ENCODE measurements at places on chromosomes 12 and 14.

GRCh38 chr12:31876568-31877424 lies 82.4 kb upstream of the RESF1 start:
- DNase-seq = no peak

- no peak for DNase-seq
These were observed at the start of gene ANO2 for GRCh38 chr12:5945071-5946008. Gene ANO2 (minus strand): TSS chr12:5945259. CDS start chr12:5945217, 42 bp downstream.

GRCh38 chr12:12749433-12749832 lies 32.3 kb downstream of the CDKN1B start:
- no peak for DNase-seq

DNA sequence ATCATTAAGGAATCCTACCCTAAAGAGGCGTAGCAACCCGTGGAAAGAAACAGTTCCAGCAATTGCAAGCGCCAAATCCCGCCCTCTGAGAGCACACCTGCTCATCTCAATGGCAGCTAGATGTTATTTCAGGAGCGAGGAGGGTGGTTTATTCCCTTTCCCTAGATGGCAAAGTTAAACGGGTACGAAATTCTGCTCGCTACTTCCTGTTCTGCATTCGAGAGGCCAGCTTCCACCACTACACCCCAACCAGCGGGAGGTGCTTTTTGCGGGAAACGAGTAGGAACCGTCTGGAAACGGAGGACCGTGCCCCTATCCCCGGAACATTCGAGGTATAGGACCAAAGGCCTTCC lies 536 bp downstream of the VPS29 start:
- peak; percentile 17 for DNase-seq

DNA sequence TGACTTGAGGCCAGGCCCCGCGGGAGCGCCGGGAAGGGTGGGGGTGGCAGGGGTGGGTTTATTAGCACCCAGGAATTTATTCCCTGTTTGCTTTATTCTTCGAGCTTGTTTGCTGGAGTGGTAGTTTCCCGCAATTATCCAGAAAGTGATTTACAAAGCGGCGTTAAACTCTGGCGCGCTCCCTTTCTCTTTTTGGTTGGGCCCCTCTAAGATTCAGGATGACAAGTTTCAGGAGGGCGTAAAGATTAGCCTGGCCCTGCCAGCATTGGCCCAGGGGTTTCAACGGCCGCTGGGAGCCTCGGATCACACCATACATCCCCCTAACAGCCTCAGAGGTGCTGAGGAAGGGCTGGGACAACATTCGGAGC lies 444 bp upstream of the NKX2-8 start:
- no peak for DNase-seq

GRCh38 chr12:5537771-5538170 lies 105.9 kb downstream of the NTF3 start:
- DNase-seq = no peak

- no peak for DNase-seq
These were observed 94.5 kb upstream of the CPM start for GRCh38 chr12:69027411-69027881.

DNA sequence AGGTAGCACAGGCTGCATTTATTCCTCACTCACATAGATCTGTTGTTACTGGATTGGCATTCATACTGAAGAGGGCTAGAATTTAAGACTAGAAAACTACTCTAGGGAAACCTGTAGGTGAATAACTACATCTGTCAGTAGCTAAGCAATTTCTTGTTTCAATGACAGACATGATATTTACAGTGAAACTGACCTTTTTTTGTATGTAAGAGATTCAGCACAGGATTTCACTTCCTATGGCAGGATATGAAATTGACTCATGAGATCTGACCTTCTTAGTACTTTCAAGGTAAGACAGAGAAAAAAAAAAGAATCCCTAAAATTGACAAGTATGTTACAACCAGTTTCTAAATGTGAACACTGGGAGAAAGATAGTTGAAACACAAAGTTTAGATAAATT lies 189.8 kb upstream of the SLC16A7 start:
- DNase-seq = no peak

DNA sequence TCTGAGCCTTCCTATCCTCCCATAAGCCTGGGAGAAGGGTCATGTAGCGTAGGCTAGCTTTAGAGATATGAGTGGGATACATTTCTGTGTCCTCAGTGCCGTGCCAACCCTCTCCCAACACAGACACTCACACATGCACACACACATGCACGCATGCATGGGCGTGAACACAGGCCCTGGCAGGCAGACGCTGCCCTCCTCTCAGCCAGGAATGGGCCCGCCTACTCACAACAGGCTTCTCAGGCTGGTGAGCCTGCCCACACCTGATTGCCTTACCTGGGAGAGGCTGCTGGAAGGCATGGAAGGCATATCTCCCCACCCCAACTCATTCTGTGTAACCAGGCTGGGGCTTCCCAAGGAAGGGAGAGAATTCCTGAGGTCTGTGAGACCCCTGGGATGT lies 12.8 kb upstream of the ACVR1B start:
- DNase-seq = no peak

DNA sequence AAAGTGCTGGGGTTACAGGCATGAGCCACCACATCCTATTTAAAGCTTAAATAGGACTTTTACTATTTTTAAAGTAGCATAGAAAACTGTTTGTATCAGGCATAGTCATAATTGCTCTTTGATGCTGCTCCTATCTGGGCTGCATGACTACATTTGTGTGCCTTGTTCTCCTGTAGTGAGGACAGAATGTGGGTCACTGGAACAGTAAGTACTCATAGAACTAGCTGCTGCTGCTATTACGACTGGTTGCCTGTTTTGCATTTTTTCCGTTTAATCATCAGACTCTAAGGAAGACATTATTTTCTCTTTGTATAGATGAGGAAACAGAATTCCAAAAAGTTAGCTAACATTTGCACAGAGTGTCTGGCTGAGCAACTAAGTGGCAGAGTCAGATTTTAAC lies 42.8 kb downstream of the ZC3H14 start:
- DNase-seq = no peak

- no peak for DNase-seq
These were observed 40.2 kb upstream of the RASSF3 start for GRCh38 chr12:64569923-64570691.

DNA sequence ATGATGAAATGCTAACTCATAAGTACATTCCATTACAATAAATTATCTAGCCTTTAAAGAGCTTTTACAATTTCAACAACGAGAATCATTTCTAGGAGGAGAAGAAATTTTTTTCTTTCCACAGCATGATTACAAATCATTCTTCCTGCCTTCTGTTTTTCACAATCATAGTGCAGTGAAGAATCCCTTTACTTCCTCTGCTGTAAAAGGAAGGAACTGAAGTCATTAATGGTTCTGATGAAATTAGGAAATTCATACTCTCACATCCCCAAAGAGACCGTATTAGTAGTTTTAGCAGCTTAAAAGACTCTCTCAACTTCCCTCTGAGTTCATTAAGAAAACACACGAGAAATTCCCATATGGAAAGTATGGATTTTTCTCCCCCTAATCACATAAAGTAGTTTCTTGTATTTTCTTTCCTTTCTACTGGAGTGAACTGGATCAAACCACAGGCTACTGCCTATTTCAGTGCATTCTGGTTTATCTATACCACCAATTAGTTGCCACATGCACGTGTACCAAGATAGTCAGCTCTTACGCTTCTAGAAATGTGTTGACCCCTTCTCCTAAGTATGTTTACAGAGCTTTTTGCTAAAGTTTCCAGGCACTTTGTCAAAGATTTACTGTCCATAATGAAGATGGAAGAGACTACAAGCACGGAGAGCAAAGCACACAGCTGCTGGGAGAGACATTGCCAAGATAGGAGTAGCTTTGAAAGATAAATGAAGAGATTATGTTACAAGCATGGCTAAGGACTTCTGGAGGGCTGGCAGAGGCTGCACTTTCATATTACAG lies 58.9 kb upstream of the KITLG start:
- no peak for DNase-seq

DNA sequence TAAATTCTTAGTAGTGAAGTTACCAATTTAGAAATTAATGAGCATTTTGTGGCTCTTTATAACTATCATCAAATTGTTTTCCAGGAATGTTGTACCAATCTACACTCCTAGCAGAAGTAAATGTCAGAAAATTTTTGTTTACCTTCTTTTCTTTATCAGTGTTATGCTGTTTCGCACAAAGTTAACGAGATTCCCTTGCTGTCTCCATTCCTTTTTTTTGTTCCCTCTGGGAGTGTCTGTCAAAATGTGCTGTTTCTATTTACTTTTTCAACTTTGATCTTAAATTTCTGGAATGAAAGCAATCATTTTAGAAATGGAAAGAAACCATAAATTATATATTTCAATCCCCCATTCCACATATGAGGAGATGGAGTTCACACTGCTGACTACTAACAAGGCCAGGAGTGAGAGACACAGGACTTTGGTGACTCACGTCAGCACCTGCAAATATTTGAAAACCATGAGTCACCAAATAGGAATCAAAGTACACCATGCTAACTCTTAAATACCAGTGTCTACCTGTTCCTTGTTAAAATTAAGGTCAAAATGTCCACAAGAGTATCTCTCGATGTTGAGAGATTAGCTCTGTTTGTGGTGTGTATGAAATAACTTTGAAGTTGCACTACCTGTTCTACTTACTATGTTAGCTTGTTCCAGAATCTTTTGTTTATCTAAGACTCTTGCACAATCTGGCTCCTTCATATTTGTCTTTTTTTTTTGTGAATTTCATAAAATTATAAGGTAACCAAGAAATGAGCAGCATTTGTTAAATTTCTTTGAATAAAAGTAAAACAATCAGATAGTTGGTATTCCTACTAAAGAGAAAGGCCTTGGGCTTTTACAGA lies 106.0 kb downstream of the RMST start:
- no peak for DNase-seq

- DNase-seq = peak; percentile 31
These were observed 67.6 kb downstream of the FOXN3 start for GRCh38 chr14:89349171-89350008.

All from CD4-positive, alpha-beta T cell treated with Interleukin-2 at 100 ng/mL for 4 hours (primary cell).